CD4-positive, alpha-beta T cell treated with Interleukin-21 for 1 hour (primary cell): ENCODE measurements at places on chromosomes 7 and 10.

- no peak for DNase-seq
These were observed 152.2 kb downstream of the SGMS1 start for GRCh38 chr10:50471583-50471975.

DNA sequence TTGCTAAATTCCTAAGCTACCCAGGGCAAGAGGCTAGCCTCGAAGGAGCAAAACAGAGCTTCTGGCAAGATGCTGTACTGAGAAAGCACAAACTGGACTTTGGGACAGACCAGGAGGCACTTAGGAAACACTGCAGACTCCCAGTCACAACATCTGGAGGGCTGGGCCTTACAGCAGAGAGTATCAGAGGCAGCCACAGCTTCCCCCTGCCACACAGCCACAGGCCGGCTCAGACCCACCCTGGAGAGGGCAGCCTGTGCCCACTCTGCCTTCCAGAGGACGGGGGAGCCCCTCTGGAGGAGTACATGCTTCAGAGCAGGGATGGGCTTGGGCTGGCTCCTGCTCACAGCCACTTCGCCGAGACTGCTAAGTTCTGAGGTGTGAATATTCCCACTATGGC lies 17.4 kb downstream of the ESYT2 start:
- no peak for DNase-seq

GRCh38 chr7:31371621-31372020 lies 31.1 kb upstream of the NEUROD6 start:
- DNase-seq, result no peak

- DNase-seq, result no peak
These were observed 58.9 kb upstream of the WAPL start for GRCh38 chr10:86580521-86580891.

- DNase-seq, result no peak
These were observed 27.4 kb downstream of the SCART1 start for GRCh38 chr10:133481086-133481643.
